ENCODE measurements at places on chromosomes 12 and 14.

DNA sequence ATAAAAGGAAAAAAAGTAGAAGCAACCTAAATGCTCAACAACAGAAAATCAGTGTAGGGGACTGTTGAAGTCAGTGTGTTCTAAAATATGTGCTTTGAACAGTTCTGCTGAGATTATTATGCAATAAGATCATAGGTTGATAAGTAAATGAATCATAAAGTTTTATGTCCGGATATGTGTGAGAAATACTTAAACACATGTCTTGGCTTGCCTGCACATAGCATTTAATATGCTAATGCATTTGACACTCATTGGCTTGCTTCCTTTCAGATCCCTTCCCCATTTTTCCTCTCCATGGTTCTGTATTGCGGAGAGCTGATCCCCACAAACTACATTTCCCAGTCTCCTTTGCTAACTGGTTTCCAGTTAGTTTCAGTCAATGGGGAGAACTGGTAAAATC lies 573.8 kb upstream of the TBX3 start:
- DNase-seq = no peak

DNA sequence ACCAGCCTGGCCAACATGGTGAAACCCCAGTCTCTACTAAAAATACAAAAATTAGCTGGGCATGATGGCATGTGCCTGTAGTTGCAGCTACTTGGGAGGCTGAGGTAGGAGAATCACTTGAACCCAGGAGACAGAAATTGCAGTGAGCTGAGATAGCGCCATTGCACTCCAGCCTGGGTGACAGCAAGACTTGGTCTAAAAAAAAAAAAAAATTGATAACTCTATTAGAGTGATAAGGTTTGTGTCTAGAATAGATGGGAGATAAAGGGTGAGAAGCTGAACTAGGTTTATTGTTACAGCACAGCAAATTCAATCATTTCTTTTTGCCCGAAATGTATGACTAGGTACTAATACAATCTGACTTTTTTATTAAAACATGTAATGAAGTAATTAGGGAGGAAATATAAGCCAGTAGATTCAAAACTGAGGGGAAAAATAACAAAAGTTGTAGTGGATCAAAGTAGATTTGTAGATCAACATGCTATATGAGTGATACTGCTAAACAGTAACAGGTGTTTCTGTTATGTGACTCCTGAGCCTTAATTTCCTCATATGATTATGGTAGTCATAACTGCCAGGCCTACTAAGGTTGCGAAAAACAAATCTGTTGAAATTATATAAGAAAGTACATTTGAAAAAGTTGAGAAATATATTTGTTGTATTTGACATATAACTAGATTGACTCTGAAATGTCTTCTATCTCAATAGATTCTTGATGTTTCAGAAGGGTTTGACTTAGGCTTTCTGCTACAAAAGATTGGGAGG lies 83.6 kb downstream of the WNK1 start:
- no peak for DNase-seq

- no peak for DNase-seq
Observed at GRCh38 chr14:95674613-95675012, 11.6 kb upstream of the TCL1B start.

DNA sequence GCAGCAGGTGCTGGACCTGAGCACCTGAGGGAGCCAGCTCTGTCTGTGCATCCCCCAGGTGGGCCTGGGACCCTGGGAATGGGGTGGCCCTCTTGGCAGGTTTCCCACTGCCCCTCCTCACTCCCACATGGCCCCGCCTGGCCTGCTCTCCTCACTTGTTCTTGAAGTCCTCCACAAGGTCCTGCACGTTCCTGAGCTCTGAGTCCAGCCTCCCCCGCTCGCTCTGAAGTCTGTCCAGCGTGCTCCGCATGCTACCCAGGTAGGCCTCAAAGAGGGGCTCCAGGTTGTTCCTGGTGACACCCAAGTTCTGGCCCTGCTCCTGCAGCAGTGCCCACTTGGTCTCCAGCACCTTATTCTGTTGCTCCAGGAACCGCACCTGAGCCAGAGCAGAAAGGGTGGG lies 2.9 kb downstream of the KRT79 start:
- no peak for DNase-seq

GRCh38 chr12:29207120-29207519 lies 58.0 kb downstream of the FAR2 start:
- no peak for DNase-seq

- DNase-seq = no peak
Observed at GRCh38 chr12:74626397-74626796, 88.8 kb downstream of the ATXN7L3B start.

- no peak for DNase-seq
Observed at GRCh38 chr12:120994589-120995337, 16.4 kb downstream of the HNF1A start.

- no peak for DNase-seq
Observed at GRCh38 chr14:61690982-61691381, 4.3 kb upstream of the HIF1A start.

- DNase-seq = no peak
Observed at GRCh38 chr12:76863837-76864236, 15.0 kb downstream of the CSRP2 start.

DNA sequence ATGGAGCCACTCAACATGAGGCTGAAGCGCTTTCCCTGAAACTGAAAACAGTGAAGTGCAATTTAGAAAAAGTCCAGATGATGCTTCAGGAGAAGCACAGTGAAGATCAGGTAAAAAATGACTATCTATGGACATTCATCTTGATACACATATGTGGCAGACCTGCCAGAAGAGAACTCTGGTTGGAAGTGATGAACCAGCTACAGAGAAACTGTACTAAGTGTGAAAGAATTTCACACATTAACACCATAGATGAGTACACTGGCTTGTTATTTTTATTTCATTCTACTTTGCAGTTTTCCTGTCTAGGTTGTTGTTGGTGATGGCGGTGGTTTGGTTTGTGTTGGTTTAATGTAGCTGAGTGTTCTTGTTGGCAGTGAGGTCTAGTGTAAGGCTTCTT lies 174.7 kb downstream of the ESR2 start:
- DNase-seq = no peak

GRCh38 chr14:60998617-60999016 lies 17.6 kb downstream of the SLC38A6 start:
- no peak for DNase-seq

- DNase-seq = no peak
Observed at GRCh38 chr12:12534975-12535374, 27.7 kb downstream of the DUSP16 start.

DNA sequence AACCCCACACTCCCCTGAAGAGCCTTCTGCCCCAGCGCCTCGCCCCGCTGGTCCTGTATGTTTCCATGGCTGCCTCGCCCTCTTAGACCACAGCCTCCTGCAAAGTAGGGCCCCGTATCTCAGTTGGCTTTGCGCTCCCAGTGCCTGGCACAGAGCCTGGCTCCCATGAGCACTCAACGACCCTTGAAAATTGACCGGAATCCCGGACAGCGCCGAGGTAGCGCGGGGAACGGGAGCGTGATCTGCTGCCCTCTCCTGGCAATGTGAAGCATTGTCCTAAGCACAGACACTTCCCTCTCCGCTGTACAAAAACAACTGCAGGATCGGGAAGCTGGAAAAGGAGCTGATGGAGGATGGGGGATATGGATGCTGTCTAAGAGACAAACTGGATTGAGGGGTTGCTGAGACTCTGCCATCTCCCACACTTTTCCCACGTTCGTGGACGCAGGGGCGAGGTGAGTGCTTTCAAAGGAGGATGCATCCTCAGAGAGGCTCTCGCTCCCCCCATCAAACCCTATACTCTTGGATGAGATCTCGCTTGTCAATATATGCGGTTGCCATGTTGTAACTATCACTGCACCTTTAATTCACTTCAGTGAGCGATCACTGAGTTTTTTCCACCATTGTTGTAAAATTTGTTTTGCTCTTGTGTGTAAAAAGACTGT lies 10.7 kb upstream of the FKBP4 start:
- no peak for DNase-seq

DNA sequence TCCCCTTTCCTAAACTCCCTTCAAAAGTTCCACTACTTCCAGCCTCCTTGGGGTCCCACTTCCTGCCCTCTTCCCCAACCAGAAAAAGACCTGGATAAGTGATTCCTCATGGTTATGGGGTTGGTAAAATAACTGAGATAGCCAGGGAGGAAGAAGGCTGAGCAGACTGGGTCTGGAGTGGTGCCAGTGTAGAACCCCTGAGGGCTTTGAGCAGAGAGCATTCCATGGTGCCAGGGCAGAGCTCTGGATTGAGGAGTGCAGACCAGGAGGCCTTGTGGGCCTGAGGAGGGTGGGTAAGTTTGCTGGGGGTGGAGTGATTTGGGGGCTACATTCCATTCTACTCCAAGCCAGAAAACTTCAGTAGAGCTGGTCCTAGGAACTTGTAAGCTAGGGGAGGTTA lies 9.5 kb upstream of the CISTR start:
- DNase-seq = no peak

GRCh38 chr14:70599345-70599744 lies 1.1 kb downstream of the MED6 start:
- DNase-seq = no peak

- no peak for DNase-seq
Observed at GRCh38 chr14:67410313-67410712, 1.7 kb downstream of the PLEK2 start.

- no peak for DNase-seq
Observed at GRCh38 chr12:58412461-58413060, 471.2 kb downstream of the ATP23 start.

DNA sequence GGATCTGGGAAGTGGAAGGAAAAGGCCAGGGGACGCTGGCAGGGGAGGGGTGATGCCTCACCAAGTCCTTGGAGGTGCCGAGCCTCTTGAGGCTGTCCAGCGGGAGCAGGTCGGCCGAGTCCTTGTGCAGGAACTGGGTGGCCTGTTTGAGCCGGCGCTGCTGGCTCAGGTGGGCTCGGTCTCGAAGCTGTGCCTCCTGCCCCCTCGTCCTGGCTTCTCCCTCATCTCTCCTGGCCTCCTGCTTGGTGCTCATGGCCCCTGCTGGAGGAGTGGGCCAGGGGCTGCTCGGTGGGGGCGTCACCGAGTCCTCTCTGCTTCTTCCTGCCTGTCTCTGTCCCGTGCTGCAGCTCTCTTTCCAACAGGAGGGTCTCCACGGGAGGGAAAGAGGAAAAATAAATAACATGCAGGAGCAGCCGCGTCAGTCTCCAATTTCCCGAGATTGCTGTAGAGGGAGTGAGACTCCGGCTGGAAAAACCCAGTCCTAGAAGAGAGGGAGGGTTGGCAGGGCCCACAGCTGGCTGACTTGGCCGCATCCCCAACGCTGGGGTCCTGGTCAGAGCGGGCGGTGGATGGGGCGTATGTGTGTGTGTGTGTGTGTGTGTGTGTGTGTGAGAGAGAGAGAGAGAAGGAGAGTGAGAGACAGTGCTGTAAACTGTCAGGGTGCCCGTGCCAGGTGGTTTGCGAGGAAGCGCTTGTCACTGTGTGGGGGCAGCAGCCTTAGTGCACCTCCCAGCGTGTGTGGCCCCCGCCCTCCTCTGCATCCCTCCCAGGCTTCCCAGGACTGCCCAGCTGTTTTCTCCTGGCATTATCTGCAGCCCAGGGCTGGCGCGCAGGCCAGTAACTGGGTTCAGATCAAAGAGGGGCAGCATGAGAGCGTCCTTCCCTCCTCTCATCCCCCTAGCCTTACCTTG lies at the start of gene NRIP2:
NRIP2 (minus strand) TSS at position 455 of the 911 bp plus-strand sequence; CDS start at position 403, 52 bp downstream.
- DNase-seq = no peak

DNA sequence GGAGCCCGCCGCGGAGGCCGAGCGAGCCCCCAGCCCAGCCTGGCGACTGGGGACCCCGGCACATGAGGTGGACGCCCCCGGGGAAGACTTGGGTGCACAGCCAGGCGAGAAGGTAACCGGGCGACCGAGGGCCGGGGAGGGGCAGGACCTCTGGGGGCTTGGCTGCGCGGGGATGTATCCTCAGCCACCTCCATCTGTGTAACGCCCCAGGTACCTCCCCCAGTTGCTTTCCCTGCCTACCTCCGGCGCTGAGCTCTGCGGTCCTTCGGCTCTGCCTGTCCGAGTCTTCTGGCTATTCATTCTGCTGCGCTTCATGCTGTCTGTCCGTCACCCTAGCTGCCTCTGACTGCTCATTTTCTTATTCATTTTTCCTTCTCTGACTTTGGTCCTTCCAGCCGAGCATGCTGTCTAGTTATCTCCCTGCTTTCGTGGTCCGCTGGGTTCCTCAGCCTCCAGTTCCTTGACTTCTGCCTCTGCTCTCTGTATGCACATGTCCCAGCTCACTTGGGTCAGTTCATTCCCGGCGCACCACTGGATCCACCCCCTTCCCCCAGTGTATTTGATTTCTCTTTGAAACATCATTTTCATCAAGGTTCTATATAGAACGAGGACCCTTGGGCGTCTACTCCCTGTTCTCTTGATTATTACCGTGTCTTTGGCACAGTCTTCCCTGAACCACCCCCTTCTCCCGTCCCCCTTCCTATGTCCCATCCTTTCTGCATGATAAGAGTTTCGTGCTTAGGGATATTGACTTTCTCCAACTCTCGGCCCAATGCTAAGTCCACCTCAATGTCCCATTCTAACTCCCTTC lies 612 bp downstream of the PHC1 start:
- DNase-seq = peak; percentile 14

GRCh38 chr12:64029013-64029857 lies 184.7 kb downstream of the SRGAP1 start:
- DNase-seq = no peak

DNA sequence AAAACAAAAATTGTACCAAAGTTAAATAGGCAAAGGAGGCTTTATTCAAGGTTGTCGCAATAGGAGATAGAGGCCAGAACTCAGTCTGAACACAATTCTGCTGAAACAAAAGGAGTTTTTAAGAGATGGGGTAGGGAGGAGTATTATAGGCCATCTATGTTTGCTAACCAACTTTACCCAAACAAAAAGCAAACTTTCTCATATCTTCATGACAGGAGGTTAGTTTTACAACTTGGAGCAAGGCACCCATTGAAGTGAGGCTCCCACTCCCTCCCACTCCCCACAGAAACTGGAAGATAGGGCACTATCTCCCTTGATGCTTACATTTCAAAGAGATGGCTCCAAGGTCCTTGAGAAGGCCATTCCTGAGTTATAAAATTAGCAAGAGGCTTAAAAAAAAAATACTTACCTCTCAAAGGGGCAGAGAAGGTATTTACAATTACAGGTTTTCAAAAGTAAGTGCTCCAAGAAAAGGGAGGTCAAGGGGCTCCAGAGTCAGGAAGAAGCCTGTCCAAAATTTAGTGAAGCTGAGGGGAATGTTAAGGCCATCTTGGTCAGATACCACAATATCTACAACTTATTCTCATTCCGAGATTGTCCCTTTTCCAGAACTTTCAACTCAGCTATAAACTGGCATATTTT lies 84.4 kb upstream of the DHRS4 start:
- DNase-seq = no peak

GRCh38 chr12:124240493-124240892 lies 54.4 kb upstream of the RFLNA start:
- DNase-seq = no peak

- DNase-seq = no peak
Observed at GRCh38 chr12:68970951-68971350, 38.0 kb upstream of the CPM start.

- no peak for DNase-seq
Observed at GRCh38 chr14:101119830-101120571, 216.5 kb upstream of the RTL1 start.

Measured in activated CD8-positive, alpha-beta memory T cell treated with anti-CD3 and anti-CD28 coated beads for 1 hour (primary cell).